ENCODE measurements at places on chromosomes 12 and 14.

GRCh38 chr12:127984386-127985055 is 282.4 kb upstream of the TMEM132C start:
- no peak for DNase-seq

GRCh38 chr12:26938701-26939062 is 412 bp downstream of the FGFR1OP2 start:
- peak; percentile 63 for DNase-seq

DNA sequence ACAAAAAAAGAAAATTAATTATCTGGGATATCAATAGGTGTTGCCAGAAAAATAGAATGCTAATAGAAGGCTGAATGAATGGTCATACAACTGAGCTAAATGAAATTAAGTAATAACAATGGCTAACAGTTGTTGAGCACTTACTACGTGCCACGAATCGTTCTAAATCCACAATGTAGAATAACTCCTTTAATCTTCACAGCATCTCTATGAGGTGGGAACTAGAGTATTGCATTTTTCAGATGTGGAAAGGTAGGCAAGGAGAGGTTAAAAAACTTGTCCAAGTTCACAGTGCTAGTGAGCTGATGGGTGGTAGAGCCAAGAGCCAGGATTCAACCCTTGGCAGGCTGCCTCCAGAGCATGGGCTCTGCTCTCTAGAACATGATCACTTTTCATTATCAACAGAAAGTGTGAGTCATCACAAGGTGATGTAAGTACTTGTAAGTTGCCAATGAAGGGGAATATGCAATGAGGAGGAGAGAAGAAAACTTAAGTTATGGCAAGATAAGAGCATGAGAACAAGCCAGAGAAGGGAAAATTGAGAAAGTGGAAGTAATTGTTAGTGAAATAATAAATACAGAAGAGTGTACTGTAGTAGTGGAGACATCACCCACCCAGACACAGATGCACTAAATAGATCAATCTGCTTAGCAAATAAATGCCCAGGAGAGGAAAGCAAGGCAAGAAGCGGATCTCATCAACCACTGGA is 122.1 kb downstream of the PRKD1 start:
- no peak for DNase-seq

- DNase-seq: no peak
Observed at GRCh38 chr12:118311666-118312065, 61.0 kb downstream of the TAOK3 start.

DNA sequence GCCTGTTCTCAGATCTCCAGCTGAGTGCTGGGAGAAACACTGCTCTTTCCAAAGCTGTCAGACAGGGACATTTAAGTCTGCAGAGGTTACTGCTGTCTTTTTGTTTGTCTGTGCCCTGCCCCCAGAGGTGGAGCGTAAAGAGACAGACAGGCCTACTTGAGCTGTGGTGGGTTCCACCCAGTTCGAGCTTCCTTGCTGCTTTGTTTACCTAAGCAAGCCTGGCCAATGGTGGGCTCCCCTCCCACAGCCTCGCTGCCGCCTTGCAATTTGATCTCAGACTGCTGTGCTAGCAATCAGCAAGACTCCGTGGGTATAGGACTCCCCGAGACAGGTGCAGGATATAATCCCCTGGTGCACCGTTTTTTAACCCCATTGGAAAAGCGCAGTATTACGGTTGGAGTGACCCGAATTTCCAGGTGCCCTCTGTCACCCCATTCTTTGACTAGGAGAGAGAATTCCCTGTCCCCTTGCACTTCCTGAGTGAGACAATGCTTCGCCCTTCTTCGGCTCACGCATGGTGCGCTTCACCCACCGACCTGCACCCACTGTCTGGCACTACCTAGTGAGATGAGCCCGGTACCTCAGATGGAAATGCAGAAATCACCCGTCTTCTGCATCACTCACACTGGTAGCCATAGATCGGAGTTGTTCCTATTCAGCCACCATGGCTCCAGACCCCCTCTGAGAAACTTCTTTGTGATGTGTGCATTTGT is 650.3 kb upstream of the ALG10B start:
- DNase-seq: no peak

- no peak for DNase-seq
Observed at GRCh38 chr12:65200007-65200665, 30.8 kb downstream of the LEMD3 start.

DNA sequence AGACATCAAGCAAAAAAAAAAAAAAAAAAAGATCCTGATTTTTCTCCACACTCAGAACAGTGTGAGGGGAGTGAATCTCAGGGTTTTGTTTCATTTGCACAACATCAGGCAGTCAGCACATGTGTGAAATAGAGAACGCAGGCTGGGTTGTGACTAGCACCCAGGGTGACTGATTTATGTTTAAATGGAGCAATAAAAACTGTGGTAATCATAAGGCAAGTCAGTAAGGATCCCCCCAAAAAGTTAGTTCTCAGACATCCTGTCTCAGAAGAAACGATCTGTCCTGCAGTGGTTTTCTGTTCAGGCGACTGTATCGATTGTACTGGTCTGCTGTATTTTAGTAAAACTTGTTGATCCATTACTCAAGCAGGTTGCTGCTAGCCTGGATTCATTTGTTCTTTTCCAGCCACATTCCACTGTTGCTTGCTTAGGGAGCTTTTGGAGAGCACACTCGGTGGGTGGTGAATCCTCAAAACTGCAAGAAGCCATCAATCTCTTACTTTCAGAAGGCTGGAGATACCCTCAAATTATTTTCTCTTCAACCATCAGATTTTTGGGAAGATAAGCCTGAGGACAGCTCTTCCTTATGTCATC is 107.1 kb downstream of the DACT1 start:
- no peak for DNase-seq

- no peak for DNase-seq
Observed at GRCh38 chr14:61703342-61704129, 8.2 kb downstream of the HIF1A start.

DNA sequence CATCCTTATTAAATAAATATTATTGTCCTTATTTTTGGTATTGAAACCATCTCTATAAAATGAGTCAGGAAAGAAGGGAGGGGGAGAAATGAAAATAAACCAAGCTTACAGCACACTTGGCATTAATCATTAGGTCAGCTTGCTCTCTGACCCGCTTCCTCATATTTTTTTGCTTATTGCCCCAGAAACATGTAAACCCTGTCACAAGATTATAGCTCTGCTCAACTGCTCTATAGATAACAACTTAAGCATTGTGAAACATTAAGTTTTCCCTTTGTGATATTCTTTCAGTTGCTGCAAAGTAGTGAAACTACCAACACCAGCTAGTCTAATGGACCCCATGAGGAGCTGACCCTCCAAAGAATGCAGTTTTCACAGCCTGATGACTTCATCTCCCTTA is 819.5 kb downstream of the SLC16A7 start:
- no peak for DNase-seq

DNA sequence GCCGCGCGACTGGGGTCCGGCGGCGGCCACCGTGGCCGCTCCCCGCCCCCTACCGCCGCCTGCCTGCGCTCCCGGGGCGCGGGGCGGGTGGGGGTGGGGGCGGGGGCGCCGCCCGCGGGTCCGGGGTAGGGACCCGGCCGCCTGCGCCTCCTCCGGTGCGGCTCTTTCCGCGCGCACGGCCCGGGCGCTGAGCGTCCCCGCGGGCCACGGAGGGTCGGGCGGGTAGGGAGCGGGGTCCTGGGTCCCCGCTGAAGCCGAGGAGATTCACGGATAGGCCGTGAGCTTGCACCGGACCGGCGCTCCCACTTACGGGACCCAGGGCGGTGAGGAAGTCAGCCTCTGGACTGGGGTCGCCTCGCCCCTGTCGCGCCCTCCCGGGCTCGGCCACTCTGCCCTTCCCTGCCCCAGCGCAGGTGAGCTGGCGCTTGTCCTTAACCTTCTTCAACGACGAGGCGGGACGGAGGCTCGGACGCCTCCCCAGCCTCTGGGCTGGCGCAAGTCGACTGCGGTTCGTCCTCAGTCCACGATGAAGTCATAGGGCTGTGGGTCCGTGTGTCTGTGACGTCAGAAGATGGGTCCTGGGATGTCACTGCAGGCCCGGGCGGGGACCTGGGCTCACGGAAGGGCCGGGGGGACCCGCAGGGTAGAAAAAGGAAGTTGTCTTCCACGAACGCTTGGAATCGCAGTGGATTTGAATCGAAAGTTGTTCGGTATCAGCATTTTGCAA is 514 bp downstream of the FBXO34 start:
- peak; percentile 49 for DNase-seq

DNA sequence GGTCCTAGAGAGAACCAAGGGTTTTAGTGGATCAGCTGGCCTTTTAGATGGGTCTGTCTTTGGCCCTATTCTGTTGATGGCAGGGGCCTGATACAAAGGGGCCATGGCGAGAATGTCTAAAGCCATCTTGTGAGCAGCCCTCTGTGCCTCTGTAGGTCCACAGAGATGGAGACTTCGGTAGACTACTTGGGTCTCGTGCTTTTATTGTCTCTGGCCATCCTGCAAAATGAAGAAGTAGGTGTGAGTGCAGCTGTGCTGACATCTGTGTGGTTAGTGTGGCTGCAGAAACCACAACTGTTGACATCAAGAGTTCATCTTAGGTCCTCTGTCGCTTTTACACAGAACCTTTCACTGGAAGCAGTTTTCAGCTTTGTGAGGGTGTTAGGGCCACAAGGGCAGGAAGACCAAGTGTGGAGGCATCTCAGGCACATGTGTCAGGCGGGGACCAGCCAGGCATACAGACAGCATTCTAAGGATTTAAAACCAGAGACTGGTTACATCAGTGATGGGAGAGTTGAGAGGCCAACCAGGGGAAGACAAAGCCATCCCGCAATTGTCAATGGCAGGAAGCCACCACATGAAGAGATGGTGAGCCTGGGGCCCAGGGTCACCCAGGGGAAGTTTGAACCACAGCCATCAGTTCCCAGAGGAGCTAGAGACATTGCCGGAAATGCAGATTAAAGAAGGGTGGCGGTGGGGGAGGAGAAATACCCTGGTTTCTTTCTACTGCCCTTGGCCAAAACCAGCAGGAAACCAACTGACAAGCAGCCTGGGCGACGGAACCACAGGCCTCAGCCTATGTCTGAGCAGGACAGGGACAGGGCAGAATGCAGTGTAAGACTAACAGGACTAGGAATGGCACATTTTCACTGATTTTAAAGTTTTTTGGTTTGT is 13.0 kb upstream of the TPCN1 start:
- DNase-seq: no peak

DNA sequence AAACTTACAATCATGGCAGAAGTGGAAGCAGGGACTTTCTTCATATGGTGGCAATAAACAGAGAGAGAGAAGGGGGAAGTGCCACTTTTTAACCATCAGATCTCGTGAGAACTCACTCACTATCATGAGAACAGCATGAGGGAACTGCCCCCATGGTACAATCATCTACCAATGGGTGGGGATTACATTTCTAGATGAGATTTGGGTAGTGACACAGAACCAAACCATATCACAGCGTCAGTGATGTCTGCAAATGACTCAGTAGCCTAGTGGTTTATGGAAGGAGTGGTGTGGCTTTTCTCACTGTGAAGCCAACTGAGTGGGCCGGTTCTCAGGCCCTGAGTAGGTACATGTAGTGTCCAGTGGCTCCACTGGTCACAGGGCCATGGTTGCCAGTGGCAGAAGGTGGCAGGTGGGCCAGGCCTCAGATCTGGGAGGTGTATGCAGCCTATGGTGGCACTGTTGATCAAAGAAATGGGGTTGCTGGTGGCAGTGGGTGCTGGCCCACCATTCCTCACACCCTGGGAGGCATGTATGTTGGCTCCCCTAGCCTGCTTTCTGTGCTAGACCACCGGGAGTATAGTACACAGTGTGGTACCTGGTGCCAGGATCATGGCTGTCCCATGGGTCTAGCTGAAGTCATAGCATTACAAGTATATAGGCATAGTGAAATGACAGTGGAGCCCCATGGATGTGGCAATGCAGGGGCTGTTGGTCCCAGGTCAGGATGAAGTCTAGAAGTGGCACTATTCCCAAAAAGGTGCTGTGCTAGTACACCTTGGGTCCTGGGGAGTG is 191.9 kb downstream of the NUBPL start:
- DNase-seq: no peak

GRCh38 chr12:115464111-115464581 is 780.2 kb upstream of the TBX3 start:
- no peak for DNase-seq
